Stimulated activated CD8-positive, alpha-beta memory T cell treated with anti-CD3 and anti-CD28 coated beads, Interleukin-12 subunit alpha, Interleukin-12 subunit beta, amount 100 ng/mL, for 4 hours (primary cell): ENCODE measurements at places on chromosomes 4 and X.

DNA sequence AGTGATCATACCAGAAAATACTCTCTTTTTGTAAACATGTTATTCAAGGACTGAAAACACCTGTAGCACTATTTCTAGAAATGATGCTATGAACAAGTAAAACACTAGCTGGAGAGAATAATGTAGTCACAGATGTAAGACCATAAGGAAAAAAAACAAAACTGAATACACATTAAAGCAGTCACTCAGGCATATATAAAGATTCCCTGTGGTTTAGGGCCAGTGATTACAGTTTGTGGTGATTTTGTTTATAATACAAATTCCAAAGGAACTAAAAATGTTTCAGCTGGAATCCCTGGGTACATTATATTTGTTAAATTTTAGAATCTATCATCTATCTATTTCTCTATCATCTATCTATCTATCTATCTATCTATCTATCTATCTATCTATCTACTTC is 777.8 kb upstream of the FRG1 start:
- no peak for DNase-seq

DNA sequence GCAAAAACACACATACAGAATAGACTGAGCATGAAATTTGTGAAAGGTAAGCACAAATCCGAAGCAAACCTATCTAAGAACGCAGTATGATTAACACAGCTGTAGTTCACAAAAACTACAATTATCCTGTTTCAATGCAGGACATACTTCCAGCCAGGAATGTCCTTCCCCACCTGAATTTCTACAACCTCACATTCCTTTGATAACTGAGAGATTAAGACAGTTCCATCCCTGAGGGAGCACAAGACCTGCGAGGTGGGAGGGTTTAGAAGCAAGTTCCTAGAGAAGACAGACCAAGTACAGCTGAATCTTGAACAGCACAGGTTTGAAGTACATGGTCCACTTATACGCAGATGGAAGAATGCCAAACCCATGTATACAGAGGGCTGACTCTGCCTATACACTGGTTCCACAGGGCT is 10.6 kb downstream of the ABCG2 start:
- DNase-seq = no peak

GRCh38 chr4:6470502-6471306 is 1.7 kb downstream of the PPP2R2C start:
- DNase-seq = no peak

DNA sequence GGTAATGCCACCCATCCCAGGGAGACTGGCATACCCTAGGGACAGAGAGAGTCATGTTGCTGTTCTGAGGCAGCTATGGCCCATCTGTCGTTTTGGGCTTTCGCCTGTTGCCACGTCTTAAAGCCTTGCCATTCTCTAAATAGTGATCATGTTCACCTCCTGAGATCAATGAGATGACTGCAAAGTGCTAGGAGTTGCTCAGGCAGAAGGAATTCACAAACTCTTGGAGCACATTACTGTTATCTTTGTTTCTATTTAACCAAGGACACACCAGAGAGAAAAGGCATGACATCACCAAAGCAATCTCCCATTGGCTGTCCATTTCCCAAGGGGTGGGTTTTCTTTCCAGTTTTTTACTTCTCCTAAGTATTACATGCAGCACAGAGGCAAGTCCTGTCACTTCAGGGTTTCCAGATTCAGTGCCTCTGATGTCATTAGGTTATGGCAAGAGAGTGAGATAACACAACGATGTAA is 37.1 kb upstream of the SETD7 start:
- DNase-seq = no peak

DNA sequence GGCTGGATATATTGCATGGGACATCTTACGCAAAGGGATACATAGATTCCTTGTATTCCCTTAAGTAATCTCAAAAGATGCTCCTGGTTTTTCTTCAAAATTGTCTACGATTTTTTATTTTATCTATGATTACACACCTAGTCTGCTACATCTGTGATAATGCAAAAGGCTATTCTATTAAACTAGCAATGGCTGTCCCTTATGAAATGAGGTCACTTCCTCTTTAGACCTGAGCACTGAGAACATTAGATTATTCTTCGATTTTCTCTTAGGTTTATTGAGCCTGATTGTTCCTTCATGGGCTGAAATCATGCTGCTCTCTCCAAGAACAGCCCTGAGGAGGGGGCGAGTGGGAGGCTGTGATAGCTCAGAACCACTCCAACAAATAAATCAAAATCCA is 126.8 kb upstream of the ENPP6 start:
- no peak for DNase-seq

DNA sequence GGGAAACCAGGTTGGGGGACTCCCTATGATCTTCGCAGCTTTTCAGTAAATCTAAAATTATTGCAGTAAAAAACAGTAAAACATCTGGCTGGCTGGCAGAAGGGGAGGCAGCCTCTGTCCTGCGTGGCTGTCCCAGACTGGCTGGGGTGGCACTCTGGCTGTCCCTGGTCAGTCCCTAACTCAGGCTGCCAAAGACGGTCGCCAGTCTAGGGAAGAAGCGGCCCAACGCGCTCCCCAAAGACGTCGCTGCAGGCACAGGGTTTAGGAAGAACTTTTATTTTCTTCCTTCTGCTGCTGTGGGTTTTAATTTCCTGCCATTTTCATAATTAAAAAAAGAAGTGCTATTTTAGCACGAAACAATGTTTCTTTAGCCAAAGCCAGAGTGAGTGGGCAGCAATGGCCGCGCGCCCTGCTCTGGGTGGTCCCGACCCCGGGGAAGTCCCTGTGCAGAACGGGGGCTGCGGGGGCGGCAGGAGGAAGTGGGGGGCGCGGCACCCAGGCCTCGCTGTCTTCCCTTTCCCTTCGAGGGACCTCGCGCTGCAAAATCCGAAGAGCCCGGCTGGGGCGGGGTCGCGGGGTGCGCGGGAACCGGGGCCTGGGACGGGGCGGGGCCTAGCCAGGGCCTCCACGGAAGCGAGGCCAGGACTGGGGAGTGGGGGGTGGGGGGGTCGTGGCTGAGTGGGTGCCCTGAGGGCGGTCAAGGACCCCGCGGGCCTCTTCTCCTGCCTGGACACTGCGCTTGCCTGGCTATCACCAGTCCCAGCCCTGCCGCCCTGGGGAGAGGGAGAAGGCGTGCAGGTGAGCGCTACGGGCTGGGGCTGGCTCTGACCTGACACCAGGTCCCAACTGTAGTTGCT is 6.3 kb upstream of the LETM1 start:
- DNase-seq = no peak

DNA sequence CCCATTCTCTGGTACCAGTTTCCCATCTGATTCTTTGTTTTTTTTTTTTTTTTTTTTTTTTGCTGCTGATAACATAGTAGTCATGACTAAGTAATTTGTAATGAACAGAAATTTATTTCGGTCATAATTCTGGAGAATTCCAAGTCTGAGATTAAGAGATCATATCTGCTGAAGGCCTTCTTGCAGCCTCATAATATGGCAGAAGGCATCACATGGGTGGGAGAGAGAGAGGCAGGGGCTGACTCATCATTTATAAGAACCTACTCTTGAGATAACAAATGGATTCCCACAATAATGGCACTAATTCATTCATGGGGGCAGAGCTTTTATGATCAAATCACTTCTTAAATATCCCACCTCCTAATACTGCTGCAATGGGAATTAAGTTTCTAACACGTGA is 1034.3 kb downstream of the STIM2 start:
- DNase-seq = no peak

GRCh38 chr4:56512166-56512565 is 6.6 kb downstream of the ARL9 start:
- no peak for DNase-seq

GRCh38 chr4:38867478-38868058 is at the start of gene FAM114A1:
Gene FAM114A1, plus strand, starts transcription at chr4:38867806. Its CDS starts 10,273 bp downstream, at chr4:38878079.
- no peak for DNase-seq

DNA sequence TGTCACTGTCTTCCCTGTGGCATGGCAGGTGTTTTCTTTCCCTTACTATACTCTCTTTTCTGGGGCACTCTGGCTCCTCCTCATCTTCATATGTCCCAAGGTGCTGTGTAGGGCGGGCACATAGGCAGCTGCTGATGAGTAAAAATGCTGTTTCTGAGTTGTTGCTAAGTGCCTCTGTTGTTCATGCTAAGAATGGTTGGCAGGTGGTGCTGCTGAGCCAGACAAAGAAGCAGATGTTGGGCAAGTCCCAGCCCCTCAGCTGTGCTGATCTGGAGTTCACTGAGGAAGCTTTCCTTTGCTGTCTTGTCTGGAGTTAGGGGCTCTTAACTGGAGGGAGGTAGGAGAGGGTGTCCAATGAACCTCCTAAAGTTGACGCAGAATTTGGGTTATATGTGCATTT is 40.6 kb downstream of the HADH start:
- peak; percentile 33 for DNase-seq

GRCh38 chr4:174437324-174437723 is 85.0 kb downstream of the HPGD start:
- no peak for DNase-seq

- no peak for DNase-seq
Measured at GRCh38 chr4:166499820-166500219, 626.8 kb downstream of the TLL1 start.

DNA sequence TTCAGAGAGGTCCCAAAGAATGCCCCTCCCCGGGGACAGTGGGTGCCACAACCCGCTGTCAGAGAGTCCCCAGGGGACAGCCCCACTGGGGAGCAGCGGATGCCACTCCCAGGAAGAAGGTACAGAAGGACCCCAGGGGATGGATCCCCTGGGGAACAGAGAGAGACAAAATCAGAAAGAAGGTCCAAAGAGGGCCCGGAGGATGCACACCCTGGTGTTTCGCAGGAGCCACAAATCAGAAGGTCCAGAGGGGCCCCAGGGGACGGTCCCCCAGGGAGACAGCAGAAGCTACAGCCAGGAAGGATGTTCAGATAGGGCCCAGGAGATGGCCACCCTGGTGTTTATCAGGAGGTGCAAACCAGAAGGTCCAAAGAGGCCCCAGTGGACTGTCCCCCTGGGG is 1.4 kb downstream of the TEX13D start:
- DNase-seq = no peak

GRCh38 chr4:17823871-17824669 is 13.3 kb downstream of the NCAPG start:
- no peak for DNase-seq

- DNase-seq = no peak
Measured at GRCh38 chr4:47855350-47855749, 17.5 kb upstream of the CORIN start.

- DNase-seq = no peak
Measured at GRCh38 chr4:99202536-99202935, 16.5 kb downstream of the ADH6 start.

DNA sequence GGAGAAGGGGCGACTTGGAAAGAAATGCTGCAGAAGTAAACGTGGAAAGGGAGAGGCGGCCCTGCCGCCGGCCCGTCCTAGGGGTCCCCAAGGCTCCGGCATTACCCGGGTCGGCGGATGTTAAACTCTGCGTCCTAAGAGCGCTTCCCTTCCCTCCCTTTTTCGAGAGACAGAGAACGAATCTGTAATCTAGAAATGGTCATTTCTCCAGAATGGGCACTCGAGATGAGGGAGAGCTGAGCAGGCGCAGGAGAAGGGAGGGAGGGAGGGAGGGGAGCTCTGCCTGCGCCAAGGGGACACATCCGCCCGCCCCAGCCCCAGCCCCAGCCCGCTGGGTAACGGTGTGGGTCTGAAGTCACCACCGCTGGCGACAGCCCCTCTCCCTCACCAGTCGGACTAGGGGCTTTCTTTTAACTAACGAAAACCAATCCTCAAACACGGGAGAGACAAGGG is 1.7 kb downstream of the HCFC1 start:
- DNase-seq = no peak

- no peak for DNase-seq
Measured at GRCh38 chrX:72107841-72108595, 23.7 kb downstream of the RTL5 start.

DNA sequence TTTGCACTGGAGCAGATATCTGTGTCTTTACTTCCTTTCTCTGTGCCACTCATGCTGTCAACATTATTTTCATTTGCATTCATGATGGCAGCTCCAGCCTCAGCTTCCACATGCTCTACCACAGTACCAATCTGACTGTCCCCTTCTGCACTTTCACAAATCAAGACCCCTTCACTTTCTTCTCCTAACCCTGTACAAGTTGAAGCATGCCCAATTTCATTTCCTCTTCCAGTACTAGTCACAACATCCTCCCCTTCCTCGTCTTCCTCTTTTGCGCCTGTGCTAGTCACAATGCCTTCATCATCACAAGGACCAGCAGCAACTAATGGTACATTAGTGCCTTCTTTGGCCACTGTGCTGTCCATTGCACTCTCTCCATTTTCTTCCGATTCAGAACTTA is 26.5 kb downstream of the BOD1L1 start:
- no peak for DNase-seq

DNA sequence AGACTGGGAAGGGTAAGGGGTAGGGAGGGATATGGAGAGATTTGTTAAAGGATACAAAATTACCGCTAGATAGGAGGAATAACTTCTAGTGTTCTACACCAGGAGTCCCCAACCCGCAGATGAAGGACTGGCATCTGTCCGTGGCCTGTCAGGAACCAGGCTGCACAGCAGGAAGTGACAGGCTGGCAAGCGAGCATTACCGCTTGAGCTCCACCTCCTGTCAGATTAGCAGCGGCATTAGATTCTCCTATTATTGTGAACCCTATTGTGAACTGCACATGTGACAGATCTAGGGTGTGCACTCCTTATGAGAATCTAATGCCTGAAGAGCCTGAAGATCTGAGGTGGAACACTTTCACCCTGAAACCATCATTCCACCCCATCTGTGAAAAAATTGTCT is 27.9 kb upstream of the BBS7 start:
- DNase-seq = no peak

DNA sequence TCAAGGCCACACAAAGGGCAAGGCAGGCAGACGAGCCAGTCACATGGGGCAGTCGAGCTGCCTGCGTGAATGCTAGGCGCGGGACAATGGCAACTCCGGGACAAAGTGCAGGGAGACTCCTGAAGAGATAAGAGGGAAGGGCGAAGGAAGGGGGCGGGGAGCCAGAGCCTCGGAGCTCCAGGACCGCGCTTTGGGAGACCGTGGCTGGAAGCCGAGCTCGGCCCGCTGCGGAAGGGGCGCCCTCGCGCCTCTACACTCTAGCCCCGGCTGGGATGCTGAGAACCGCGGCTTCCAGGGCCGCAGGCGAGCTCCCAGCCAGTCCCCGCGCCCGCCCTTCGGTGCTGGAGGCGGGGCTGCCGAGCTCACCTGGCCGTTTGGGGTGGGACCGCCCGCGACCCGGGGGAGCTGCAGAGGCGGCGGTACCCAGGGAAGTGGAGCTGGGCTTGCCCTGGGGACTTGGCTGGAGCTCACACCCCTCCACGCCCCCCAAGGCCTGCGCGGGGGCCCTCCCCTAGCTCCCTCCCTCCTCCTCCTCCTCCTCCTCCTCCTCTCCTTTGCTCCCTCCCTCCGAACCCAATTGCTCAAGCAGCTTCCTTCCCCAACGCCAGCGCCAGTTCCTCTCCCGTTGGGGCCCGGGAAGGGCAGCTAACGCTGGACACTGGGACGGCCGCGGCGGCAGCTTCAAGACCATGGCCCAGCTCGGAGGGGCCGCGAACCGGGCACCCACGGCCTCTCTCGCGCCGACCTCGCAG is at the start of gene SOWAHD:
Gene SOWAHD (plus strand): TSS at position 610 of the 752 bp plus-strand sequence. CDS start 80 bp downstream, at position 690.
- DNase-seq = no peak

DNA sequence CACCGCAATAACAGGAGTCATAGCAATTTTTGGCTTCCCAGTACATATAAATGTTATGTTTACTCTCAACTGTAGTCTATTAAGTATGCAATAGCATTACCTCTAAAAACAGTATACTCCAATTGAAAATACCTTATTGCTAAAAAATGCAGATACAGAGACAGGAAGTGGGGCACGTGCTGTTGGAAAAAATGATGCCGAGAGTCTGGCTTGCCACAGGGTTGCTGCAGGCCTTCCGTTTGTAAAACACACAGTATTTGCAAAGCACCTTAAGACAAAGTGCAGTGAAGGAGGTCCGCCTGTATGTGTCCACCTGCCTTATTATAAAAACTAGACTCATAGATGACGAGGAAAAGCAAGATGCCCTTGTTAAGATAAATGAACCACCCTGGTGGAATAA is 23.5 kb downstream of the CD99 start:
- no peak for DNase-seq
